EH (cell line): ENCODE measurements at places on chromosomes 2 and 18.

DNA sequence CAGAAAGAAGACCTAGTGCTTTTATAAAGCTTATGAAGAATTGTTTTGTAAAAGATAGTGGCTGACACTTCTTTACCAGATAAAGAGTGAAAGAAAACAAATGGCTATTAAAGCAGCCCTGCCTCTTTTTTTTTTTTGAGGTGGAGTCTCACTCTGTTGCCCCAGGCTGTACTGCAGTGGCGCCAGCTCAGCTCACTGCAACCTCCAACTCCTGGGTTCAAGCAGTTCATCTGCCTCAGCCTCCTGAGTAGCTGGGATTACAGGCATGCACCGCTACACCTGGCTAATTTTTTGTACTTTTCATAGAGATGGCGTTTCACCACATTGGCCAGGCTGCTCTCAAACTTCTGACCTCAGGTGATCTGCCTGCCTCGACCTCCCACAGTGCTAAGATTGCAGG lies 12.9 kb downstream of the ARPC2 start:
- peak; percentile 77 for DNase-seq

- DNase-seq: peak; percentile 97
Measured at GRCh38 chr2:120613742-120614571, 121.7 kb upstream of the GLI2 start.

GRCh38 chr18:34695310-34695709 lies 14.8 kb upstream of the DTNA start:
- DNase-seq: no peak

- DNase-seq: no peak
Measured at GRCh38 chr2:26854283-26854827, 6.4 kb downstream of the DPYSL5 start.

GRCh38 chr18:23816740-23817139 lies 127.5 kb downstream of the LAMA3 start:
- no peak for DNase-seq

- peak; percentile 11 for DNase-seq
Measured at GRCh38 chr2:96207774-96208142, 869 bp downstream of the STARD7 start.

DNA sequence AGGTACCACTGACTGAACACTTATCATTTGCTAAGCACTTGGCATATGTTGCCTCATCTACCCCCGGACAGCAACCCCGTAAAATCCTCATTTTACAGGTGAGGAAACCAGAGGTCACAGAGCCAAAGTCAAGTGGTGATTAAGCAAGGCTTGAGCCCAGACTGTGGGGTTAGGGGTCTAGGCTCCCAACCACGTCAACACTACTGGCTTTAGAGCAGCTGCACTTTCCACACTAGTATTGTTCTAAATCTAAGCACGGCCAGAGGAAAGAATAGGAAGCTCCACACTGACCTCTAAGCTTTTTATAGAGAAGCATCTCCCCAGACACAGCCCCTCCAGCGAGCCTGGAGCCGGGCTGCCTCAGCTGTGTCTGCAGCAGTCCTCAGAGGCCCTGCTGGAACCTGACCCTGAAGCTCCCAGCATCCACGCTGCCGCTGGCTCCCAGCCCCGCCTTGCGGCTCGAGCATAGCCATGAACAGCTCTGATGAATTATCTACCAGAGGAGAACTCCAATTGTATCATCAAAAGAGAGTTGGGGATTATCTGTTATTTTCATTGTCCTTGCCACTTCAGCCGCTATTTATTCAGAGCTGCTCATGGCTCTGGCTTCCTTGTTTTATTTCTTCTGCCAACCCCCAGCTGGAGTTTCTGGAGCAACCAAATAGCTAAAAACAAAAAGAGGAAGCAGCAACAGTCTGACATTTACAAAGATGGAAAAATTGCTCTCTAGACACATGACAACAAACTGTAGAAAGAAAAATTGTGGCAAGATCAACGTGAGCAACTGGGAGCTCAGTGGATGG lies 62.2 kb upstream of the RTN4 start:
- peak; percentile 74 for DNase-seq

- DNase-seq: no peak
Measured at GRCh38 chr18:41992703-41993102, 37.7 kb downstream of the PIK3C3 start.

DNA sequence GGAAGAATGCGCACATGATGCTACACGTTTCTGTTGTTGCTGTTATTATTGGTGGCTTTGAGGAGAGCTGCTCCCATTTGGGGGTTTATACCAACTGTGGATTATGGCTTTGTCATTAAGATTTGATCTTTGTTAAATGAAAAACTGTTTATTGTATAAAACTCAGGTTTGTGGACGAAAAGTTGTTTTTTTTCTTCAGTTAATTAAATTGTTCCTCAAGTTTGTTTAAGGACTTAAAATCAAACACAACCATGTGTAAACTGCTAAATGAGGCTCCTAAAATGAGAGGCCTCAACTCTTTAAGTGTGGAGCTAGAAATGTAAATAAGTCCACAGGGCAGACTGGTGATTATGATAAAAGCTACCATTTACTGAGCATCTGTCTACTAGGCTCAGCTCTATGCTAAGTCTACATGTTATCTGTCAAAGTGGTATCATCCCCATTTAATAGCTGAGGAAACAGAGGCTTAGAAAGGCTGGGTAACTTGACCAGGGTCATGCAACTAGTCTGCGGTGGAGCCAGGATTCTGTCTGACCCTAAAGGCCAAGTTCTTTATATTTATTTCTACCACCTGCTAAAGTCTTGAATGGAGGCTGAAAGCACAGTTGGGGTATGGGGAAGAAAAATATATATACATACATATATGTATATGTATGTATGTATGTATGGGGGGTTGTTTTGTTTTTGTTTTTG lies 4.1 kb downstream of the MYCN start:
- DNase-seq: no peak

GRCh38 chr2:21055879-21056790 lies 12.3 kb upstream of the APOB start:
- DNase-seq: no peak

- DNase-seq: no peak
Measured at GRCh38 chr2:237480988-237481525, 6.0 kb upstream of the MLPH start.

GRCh38 chr2:98341241-98341640 lies 5.0 kb upstream of the CNGA3 start:
- DNase-seq: no peak

DNA sequence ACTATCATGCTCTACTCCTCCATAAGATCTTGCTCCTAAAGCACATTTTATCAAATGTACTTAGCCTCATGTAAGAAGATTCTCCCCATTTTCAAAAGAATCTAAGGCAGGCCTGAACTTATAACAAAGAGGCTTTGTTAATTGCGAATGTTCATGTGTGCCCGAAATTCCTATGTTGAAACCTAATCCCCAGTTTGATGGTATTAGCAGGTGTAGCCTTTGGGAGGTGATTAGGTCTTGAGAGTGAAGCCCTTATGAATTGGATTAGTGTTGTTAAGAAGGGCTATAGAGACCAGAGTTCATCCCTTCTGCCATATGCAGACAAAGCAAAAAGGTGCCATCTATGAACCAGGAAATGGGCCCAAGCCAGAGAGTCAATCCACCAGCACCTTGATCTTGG lies 234.5 kb downstream of the PAX3 start:
- no peak for DNase-seq

GRCh38 chr18:23399067-23399466 lies 54.0 kb upstream of the RIOK3 start:
- DNase-seq: no peak

GRCh38 chr2:207767461-207768167 lies 2.1 kb downstream of the FZD5 start:
- peak; percentile 39 for DNase-seq

- no peak for DNase-seq
Measured at GRCh38 chr2:233424154-233424951, 70.1 kb downstream of the DGKD start.

DNA sequence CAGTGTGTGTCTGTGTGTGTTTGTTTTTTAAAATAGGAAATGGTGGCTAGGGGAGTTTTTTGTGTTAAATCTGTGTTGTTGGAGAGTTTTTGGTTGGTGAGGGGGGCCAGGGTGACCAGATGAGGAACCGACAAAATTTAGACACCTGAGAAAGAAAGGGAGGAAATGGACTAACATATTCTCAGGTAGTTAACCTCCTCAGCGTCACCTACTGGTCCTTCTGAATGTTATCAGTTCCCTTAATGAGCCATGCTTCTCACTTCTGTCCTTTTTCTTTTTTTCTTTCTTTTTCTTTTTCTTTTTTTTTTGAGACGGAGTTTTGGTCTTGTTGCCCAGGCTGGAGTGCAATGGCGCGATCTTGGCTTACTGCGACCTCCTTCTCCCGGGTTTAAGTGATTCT lies 107.0 kb downstream of the FMNL2 start:
- DNase-seq: no peak

DNA sequence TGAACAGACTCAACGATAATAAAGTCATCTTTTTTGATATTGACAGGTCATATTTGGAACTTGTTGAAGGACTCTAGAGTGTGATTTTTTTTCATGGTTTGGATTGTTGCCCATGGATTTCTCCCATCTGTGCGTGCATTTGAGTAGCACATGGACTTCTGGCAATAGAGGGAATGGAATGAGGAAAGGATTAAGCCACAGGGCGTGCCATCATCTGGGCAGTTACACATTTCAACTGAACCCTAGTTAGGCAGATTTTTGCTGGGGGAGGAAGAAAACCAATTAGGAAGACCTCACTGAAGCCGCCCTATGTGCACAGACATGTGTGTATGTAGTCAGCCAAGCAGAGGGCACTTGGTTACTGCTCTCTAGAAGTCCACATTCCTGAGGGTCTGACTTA lies 72.6 kb downstream of the TPGS2 start:
- peak; percentile 79 for DNase-seq

DNA sequence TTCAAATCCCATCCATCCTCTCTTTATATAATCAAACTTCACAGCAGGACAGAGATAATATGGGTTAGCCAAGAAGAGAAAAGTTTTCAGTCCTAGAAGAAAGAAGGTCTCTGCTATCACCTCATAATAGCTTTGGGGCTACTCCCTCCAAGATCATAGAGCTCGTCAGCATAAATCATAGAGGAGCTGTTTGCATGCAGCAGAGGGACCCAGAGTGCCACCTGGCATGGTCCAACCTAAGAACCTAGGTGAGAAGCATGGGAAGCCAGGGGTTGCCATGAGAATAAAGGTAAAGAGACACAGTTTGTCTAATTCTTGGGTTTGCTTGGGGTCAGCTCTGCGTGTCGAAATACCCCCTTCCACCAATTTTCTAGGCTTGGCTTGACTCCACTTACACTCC lies 87.1 kb upstream of the CYP1B1 start:
- no peak for DNase-seq

DNA sequence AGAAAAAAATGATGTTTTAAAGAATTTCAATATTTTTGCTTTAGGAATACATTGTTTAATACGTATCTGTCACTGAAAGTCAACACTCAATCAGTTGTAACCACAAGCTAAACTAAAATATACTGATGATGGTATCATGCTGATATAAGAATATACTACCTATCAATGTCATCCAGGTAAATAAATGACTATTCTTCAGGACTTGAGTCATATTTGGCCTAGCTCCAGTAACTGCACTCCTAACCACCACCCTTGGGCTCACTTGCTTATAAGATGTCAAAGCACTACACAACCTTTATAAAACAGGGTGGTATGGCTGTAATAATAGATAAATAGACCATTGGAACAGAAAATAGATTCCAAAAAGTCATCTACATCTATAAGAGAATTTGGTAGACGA lies 48.8 kb downstream of the RND3 start:
- DNase-seq: no peak

DNA sequence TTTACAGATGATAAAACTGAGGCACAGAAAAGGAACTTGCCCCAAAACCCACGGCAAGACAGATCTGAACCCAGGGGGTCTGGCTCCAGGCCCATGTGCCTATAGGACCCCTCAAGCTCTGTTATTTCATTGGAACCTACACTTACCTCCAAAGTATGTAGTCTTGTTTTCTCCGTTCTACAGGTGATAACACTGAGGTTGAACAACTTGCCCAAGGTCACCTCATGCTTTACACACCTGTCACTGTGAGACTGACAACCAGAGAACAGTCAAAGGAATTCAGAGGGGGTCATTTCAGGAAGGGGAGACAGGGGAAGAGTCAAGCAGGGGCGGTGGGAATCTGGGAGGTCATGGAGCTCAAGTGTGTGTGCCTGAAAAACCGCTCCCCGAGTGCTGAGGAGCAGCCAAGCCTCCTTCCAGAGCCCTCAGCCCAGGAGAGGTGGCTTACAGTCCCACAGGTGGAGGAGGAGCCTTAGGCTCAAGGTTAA lies 47.7 kb downstream of the SERTAD2 start:
- no peak for DNase-seq

DNA sequence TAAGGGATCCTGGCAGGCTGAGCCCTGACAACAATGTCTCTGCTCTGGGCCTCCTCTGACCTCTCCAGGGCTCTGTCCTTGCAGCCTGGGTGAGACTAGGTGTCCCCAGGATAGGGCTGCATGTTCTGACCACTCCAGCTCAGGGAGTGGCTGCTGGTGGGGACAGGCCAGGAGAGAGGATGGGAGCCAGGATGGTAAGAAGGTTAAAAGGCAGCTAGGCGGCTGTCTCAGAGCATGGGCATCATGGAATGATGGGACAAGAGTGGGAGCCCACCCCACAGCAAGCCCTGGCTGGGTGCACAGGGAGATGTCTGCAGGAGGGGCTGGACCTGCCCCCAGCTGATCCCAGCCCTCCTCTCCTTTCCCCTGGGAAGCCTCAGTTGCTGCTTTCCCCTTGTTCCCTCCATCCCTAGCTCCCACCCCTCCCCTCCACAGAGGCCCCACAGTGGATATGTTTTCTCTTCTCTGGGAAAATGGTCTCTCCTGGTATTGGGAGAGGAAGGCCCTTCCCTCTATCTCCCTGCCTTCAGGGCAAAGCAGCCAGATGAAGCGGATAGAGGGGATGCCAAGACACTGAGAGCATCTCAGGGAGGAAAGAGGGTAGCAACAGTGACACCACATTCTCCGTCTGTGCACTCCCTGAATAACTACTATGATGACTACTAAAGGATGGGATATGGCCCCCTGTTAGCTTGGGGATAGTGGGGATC lies 334.3 kb downstream of the DYSF start:
- peak; percentile 80 for DNase-seq

DNA sequence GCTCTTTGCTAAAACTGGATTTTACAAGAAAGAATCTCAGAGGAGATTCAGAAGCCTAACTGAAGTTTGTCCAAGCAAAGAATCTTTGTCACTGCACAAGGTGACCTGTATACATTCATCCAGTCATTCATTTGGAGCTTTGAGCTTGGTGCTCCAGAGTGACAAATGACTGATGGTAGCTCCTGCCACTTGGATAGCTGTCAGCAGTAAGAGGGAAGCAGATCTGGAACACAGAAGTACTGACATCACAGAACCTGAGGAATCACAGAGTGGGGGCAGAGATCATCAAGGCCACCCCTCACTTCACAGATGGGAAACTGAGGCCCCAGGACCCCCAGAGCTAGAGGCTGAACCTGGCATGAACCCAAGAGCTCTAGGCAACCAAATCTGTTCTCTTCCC lies 28.8 kb upstream of the IGFBP2 start:
- no peak for DNase-seq

GRCh38 chr2:224596289-224596688 lies 11.1 kb upstream of the CUL3 start:
- DNase-seq: no peak
